ENCODE measurements at places on chromosomes 5 and 9.

GRCh38 chr5:135239453-135240282 is 159.4 kb downstream of the MACROH2A1 start:
- DNase-seq = no peak

DNA sequence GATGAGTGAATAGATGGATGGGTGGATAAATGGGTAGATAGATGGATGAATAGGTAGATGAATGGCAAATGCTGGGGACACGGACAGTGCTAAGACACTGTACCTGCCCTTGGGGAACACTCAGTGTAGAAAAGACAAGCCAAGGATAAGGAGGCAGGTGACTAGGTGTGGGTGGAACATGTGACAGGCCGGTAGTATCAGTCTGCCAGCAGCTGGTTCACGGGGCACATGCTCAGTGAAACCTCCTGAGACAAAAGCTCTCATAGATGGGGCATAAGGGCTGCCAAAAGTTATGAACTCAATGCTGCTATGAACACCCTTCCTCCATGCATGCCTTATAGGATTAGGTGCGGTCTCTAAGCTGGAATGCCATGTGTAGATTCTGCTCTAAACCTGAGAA is 71.0 kb downstream of the C5orf15 start:
- no peak for DNase-seq

DNA sequence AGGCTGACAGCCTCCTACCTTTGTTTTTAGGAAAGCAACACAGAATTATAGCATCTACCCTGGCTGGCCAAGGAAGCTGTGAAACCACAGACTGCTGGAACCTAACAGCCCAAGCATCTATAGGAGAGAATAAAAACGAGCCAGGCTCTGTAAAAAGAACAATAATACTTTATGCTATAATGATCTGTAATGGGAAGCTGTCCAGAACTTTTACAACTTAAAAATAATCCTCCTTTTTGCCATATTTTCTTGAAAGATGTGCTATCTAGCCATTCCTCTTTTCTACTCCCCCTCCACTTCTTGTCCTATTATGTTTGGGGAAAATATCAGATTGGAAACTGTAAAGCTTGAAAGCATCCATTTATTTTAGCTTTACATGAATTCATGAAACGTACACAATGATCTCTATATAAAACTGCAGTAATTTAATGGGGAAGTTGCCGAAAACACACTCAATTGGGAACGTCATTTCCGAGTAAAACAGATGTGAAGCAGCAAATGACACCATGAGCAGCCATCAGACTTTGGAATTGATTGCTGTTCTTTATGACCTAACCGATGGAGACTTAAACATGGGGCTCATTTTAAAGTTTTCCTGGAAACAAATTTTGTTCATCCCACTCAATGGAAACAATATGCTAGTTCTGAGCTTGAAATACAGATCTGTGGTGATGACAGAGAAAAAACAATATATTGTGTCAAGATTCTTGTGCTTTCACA is 450.3 kb upstream of the CLINT1 start:
- no peak for DNase-seq

- DNase-seq = no peak
Measured at GRCh38 chr5:77224672-77225355, 14.3 kb downstream of the PDE8B start.

DNA sequence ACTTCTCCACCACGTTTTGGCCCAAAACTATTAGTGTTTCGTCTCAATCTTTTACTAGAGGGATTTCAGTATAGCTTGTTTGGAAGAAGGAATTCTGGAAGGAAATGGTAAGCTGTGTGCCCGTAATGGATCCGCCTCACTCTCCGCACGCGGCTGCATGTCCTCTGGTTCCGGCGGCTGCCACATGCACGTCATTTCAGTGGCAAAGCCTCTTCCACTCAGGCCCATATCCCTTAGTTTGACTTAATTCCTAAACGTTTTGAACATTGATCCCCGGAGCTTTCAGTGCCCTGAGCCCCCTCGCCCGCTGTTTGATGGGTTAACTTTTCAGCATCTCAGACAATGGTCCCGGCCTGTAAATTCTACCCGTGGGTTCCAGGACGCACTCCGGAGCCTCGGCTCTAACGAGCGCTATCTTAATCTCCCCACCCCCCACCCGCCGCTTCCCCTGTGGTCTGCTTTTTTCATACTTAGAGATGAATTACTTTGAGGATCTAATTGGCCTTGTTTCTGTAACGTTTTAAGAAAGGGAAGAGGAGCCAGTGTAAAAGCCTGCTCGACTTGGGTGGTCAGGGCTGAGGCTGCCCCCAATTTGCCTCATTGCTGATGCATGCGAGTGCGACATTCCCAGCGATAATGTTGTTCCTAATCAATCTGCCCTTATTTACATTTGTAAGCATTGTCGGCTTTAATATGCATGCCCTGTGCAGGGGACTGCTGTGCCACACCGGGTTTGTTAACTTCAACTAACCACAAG is 4.6 kb downstream of the PTCH1 start:
- DNase-seq = no peak

GRCh38 chr9:97919217-97919813 is 3.0 kb downstream of the TRMO start:
- DNase-seq = no peak

DNA sequence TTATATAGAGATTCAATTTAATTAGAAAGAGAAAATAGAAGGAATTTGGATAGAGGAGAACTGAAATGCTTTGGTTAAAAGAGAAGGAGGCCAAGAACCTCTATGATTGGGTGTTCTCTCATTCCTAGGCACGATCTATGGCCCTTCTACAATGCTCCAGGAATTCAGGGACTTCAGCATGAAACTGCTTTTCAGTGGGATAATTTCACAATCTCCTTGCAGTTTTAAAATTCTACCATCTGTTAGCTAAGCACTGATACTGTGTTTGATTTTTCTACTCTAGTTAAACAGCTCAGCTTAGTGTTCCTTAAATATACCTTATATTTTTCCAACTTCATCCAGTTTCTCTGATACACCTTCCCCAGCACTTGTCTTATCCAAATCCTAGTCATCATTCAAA is 141.9 kb downstream of the SSBP2 start:
- DNase-seq = no peak

GRCh38 chr5:50808406-50808805 is 142.0 kb downstream of the PARP8 start:
- DNase-seq = no peak

GRCh38 chr5:135149956-135150723 is 116.1 kb upstream of the PITX1 start:
- no peak for DNase-seq

DNA sequence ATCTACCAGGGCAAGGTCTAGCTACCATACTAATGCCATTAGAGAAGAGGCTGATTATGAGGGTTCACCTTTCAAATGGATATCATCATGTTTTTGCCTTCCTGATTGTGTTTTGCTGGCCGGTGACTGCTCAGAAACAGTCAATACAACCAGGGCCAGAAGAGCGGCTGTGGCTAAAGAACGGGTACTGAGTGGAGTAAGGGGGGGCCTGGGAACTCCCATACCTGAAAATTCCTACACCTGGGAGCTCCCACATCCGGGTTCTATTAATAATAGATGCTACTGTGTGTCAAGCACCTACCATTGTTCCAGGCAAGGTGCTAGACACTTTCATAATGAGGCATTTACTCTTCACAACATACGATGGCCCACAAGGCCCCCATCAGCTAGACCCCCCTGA is 79.2 kb downstream of the CDK5RAP2 start:
- no peak for DNase-seq

All from suppressor macrophage (primary cell).